ENCODE measurements at places on chromosomes 3 and 15.

DNA sequence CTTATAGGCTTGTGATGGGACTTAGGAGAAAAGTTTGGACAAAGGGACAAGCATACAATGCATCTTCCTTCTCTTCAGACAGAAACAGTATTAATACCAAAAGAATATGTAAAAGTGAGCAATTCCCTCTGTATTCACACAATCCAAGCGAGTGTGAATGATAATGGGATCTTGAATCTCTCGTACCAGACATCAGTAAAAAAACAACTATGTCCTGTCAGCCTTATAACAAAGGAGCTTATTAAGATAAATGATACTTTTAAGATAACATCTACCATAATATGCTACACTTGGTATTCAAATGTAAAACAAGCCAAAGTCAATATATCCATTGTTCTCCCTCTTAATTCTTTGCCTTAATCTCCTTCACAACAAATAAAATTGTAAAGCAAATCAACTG is 288.6 kb upstream of the CNTN6 start:
- no peak for DNase-seq

DNA sequence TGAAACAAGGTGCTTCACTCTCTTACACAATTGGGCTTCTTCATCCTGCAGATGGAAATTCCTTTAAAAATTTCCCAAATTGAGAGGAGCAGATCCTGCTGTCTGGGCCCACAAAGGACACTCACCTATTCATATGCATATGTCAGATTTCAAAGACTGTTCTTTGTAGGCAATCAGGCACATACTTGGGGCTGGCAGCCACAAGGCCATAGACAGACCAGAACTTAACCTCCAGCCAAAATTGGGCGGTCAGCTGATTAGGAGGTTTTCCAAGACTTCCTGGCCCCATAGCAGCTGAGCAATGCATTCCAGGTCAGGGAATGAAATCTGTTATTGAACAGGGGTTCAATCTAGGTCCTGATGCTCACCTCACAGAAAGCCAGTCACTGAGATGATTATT is 15.0 kb upstream of the HPS3 start:
- DNase-seq, result no peak

GRCh38 chr3:185362850-185363661 is at the start of gene MAP3K13:
MAP3K13 (plus strand) TSS chr3:185363136; CDS start chr3:185428582, 65,446 bp downstream.
- DNase-seq, result peak; percentile 72

DNA sequence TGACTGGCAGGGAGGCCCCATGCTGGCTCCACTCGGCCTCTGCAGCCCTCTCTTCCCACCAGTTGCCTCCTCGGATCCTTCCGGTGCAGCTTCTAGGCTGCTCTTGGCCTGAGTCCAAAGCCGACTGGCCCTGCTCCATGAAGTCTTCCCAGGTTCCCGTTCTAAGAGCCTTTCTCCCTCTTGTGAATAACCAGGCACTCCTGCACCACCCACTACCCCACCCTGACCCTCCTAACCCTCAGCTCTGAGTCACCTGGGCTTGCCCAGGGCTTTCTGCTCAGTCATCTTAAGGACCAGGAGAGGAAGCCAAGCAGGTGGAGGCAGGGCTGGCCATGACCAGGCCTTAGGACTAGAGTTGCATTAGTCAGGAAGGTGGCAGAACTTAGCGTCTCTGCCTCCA is 28.1 kb upstream of the CNBP start:
- peak; percentile 43 for DNase-seq

- peak; percentile 13 for DNase-seq
These were observed 3.4 kb upstream of the TLR9 start for GRCh38 chr3:52228751-52229291.

GRCh38 chr15:59590027-59590426 is 21.6 kb upstream of the GCNT3 start:
- no peak for DNase-seq

DNA sequence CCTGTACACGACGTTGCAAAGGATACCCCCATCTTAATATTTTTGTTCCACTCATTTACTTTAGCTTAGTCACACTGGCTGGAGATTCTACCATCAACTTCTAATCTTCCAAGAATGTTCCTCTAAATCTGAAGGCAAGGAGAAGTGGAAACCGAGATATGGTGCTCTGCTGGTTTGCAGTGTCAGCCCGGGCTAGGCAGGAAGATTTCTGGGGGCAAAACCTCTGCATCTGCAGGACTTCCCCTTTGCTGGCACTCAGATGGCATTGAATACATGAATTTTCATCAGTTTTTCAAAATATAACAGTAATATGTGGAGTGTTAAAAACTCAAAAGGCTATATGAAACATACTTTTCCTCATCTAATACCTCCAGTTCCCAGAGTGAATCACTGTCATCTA is 240.4 kb downstream of the RPLP1 start:
- no peak for DNase-seq

- DNase-seq, result peak; percentile 18
These were observed 69.5 kb upstream of the MBNL1 start for GRCh38 chr3:152199102-152199840.

DNA sequence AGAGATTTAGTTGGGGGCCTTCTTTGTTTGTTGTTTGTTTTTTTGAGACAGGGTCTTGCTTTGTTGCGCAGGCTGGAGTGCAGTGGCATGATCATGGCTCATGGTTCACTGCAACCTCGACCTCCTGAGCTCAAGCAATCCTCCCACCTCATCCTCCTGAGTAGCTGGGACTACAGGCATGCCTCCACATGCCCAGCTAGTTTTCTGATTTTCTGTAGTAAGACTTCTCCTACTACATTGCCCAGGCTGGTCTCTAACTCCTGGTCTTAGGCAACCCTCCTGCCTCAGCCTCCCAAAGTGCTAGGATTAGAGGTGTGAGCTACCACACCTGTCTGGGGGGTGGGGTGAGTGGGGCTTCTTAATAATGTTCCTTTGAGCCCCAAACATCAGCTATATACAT is 148.3 kb upstream of the ADAMTS9 start:
- no peak for DNase-seq

- DNase-seq, result no peak
These were observed 237.4 kb upstream of the TGFBR2 start for GRCh38 chr3:30368978-30369377.

- DNase-seq, result no peak
These were observed 43.6 kb downstream of the SEMA5B start for GRCh38 chr3:122984007-122984406.

GRCh38 chr3:65195211-65196006 is 507.6 kb upstream of the ADAMTS9 start:
- no peak for DNase-seq

DNA sequence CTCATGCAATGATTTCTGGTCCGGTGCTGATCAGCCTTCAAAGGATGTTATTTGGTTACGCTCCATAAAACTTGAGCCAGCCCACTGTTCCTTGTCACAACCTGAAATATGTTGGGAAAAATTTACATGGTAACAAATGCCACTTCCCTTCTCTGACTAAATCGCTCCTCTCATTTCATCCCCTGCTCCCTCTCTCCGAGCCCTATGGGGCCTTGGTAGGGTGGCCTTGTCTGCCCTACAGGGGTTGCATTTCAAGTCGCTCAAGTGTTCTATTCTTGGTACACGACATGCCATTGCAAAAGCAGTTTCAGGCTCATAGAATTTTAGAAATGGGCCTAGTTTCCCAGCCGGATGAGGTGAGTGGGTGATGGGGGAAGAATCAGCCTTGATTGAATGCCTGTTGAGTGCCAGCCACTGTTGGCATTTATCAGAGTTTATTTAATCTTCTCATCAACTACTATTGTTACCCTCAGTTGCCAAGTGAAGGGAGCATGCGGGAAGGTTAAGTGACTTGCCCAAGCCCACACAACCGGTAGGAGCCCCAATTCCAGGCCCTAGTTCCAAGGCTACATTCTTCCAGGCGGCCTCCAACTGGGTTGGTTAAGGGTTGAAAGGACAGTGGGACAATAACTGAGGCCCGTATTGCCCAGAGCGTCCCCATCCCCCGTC is 961 bp upstream of the ABHD2 start:
- no peak for DNase-seq

DNA sequence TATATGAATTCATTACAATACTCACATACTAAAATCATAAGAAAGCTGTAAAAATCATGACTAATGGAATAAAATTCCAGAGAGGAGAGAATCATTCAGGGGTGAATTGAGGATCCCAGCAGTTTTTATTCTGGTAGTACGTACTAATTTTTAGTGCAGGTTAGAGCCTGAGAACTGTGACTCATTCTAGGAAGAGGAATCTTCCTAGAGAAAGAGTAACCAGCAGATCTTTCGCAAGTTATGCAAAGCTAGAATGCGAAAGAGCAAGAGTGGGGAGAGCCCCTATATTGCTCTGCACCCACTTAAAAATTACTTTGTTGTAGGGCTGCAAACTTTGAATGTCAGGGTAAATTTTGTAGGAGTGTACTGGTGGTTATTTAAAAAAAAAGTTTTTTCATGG is 303.6 kb upstream of the ARPP21 start:
- DNase-seq, result no peak

- DNase-seq, result no peak
These were observed 393.5 kb downstream of the RSL24D1 start for GRCh38 chr15:54803134-54803808.

DNA sequence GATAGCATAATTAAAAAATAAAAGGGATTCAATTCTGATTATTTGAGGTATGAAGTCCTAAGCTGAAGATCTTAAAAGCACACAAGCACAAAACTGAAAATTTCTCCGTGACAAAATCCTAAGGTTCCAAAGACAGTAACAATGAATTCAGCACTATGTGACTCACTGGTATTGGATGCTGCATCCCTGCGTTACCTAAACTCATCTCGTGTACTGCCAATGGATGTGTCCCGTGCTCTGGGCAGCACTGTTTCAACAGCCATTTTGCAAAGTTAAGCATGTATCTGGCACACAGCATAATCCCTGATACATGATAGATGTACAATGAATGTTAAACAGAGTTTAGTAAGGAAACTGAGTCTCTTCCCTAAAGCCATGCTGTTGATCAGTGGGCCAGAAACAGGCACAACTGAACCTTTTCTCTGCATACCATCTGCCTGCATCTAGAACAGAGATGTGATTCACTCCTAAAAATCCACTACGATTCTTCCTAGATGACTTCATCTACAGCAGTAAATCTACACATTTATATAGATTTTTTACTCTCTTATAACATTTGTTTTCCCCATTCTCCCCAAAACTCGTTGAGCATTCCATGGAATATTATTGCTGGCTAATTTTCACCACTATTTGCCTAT is 14.3 kb downstream of the SUCLG2 start:
- no peak for DNase-seq

DNA sequence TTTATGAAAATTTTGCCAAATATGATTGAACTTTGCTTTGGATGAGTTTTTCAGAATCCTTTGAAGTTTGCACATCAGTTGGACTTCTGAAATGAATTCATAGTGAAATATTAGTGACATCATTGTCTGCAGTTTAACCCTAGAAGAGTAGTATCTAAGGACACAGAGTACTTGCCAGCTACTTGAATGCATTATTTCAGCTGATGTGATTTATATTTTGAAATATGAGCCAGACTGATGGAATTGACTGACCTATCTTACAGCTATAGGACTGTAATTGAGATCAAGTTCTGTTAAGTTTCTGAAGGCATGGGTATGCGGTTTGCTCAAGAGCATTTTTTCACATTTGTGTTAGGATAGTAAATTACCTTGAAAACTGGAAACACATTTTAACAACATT is 51.2 kb downstream of the LYSMD4 start:
- no peak for DNase-seq

DNA sequence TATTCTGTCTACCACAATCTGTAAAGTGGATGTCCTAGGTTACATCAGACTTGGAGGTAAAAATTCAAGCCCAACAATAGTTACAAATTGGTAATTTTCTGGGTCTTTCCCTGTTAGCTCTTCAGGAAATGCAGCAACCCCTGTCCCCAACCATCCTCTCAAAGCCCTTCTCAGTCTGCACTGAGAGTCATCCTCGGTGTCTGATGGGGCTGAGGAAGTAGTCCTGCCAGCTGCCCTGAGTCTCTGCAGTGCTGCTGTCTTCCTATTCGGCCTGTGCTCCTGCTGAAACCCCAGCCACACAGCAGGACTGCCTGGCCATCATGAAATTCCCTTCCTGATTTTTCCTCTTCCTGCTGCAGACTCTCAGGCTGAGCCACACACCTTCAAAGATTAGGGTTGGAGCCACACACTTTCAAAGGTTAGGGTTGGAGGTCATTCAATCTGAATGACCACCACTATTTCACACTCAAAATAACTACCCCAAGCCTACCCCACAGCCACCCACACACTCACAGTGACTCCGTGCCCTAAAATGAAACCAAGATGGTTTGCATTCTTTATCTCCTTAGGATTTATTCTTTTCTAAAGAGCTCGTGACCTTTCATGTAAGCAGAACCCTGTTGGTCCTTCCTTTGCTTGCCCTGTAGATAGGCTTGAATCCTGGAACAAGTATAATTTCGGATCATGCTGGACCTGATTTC is 17.6 kb downstream of the TRIM42 start:
- no peak for DNase-seq

- no peak for DNase-seq
These were observed 43.3 kb downstream of the USP50 start for GRCh38 chr15:50503144-50503543.
